HS-5 (cell line): ENCODE measurements at places on chromosomes 12 and 14.

- DNase-seq, result no peak
Measured at GRCh38 chr12:92739113-92739512, 36.3 kb downstream of the PLEKHG7 start.

DNA sequence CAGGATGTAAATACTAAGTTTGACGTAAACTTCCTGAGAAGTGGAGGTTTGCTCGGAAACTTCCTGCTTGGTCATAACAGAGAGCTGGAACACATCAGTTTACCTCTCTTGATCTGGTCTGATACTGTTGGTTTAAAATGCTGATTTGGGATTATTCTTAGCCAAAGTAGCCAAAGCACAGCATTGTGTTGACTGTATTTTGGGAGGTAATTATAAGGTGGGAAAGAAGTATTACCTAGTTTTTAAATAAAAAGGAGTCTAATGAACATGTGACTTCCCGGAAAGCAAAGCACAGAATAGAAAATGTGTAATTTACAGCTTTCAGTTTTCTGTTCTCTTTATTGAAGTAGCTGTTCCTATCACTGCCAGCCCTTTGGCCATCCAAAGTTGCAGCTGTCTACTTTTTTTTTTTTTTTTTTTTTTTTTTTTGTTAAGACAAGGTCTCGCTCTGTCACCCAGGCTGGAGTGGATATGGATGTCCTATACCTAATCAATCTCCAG lies 52.2 kb upstream of the SRP54 start:
- DNase-seq, result no peak

DNA sequence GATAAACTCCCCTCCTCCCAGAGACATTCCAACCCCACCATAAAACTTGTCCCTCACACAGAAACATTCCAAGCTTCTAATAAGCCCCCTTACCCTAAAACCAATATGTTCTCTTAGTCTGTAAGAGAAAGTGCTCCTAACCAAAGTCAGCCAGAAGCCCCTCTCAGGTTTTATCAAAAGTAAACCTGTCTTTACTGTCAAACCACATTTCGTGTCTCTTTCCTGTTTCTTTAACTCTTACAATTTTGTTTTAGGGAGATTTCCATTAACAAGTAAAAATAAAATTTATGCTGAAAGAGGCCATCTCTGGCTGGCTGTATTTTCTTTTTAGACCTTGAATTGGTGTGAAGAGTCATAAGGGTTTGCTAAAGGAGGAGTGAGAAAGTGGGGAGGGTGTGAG lies 29.8 kb upstream of the CAPRIN2 start:
- no peak for DNase-seq

GRCh38 chr12:4894019-4894418 lies 15.7 kb upstream of the KCNA1 start:
- DNase-seq, result no peak

- DNase-seq, result no peak
Measured at GRCh38 chr12:26091822-26092221, 33.0 kb downstream of the BHLHE41 start.

- DNase-seq, result no peak
Measured at GRCh38 chr12:16605642-16606116, 283 bp downstream of the LMO3 start.

DNA sequence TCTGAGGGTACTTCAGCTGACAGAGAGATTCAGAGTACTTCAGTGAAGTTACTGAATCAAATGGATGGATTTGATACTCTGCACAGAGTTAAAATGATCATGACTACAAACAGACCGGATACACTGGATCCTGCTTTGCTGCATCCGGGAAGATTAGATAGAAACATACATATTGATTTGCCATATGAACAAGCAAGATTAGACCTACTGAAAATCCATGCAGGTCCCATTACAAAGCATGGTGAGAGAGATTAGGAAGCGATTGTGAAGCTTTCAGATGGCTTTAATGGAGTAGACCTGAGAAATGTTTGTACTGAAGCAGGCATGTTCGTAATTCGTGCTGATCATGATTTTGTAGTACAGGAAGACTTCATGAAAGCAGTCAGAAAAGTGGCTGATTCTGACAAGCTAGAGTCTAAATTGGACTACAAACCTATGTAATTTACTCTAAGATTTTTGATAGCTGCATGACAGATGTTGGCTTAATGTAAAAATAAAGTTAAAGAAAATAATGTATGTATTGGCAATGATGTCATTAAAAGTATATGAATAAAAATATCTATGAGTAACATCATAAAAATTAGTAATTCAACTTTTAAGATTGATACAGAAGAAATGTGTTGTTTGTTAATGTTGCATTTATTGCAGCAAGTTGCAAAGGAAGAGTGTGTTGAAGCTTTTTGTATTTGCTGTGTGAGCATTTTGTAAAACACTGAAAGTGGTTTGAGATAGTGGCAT lies 136.1 kb upstream of the RAP1B start:
- no peak for DNase-seq

DNA sequence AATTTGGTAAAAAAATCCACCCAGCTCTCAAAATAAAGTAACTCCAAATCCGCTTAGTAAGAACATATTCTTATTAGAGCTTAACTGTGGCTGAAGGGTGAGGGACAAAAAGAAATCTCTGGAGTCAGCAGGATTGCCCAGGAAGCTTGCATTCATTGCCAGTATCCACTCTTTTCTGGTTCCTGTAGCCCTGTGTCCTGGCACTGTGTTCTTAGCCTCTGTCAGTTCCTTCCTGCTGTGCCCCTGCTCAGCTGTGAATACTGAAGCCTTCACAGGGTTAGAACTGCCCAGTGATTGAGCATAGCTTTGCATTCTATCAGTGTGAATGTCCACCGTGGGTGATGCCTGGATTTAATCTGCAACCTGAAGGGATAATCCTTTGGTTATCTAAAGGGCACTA lies 266.9 kb upstream of the PELI2 start:
- DNase-seq, result no peak

GRCh38 chr12:10048526-10048925 lies 18.0 kb downstream of the CLEC9A start:
- no peak for DNase-seq

- DNase-seq, result no peak
Measured at GRCh38 chr14:101915871-101916815, 48.2 kb upstream of the DYNC1H1 start.

DNA sequence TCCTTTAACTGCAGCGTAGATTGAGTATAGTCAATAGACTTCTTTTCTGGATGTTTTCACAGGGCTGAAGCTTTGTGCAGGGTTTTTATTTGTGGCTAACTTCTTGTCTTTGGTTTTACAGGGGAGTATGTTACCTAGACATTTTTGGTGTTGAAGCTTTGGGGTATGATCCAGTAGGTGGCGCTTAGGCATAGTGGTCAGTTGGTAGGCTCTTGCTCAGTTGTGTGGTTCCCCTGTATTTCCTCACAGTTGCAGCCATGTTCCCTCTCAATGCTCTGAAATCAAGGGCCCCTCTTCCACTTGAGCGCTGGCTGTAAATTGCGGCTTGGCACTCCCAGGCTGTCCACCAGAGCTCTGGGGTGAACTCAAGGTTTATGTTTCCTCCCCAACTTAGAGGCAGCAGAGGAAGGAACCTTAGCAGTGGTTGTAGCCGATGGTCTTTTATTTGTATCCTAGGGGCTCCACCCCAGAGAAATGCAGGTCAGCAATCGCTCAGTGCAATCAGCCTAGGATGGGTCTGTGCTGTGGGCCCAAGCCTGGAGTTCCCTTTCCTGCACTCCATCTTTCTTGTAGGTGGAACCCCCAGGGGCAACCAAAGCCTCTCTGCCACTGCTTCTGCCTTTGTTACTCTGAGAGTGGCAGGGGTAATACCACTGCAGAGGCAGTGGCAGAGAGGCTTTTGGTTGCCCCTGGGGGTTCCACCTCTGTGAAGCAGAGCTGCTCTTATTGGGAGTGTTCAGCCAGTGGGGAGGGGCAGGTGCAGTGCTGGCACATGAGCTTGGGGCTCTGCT lies 55.1 kb downstream of the CMAS start:
- DNase-seq, result no peak

DNA sequence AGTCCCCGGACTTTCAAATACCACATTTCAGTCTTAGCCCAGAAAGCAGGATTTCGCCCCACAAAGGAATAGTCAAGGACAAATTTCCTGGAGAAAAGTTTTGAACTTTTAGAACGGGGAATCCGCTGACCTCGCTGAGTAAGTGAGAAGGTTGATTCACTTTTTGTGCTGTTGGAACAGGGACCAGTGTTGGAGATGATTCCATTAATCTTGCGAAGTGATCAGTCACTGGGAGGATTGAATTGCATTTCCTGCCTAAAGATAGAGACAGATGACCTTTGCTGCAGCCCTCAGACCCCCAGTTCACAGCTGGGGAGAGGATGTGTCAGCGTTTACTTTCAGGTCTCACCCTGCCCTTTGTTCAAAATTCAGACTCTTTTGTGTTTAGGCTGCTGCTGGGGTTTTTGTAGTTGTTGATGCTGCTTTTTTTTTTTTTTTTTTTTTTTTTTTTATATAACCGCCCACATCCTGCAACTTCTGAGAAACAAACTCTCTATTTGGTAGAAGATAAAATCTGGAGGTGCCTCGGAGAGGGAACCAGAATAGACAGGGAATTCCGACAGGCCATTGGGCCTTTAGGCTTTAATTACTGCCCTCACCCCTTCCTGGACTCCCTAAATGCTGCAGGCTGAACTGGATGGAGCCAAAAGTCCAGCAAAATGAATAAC lies 9.8 kb upstream of the KDM2B start:
- DNase-seq, result peak; percentile 82

DNA sequence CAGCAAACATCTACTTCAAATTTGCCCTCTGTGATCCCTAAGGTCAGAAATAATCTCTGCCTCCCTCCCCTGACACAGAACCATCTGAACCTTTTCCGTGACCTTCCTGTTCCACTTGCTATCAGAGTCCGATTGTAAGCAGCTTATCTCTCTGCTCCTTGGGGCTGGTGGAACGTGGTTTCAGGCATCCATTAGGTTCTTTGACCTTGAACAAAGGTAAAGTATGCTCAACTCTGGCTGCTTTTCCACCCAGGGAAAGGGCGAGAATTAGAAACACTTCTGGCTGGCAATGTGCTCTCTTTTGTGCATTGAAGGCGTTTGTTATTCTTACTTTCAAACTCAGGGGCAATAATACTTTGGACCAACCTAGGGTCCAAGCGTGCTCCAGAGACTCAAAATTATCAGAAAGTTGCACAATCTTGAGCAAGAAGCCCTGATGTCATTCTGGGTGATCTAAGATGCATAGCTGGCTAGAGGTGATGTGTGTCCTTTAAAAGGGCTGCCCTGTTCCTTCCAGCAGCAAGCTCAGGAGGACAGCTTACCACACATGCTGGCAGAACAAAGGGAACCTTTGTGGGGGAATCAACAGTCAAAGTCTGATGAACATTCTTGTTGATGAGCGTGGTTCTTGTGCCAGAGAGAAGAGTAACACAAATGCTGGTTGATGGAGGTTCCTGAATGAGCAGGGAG lies 29.8 kb downstream of the ADGRD1 start:
- no peak for DNase-seq

DNA sequence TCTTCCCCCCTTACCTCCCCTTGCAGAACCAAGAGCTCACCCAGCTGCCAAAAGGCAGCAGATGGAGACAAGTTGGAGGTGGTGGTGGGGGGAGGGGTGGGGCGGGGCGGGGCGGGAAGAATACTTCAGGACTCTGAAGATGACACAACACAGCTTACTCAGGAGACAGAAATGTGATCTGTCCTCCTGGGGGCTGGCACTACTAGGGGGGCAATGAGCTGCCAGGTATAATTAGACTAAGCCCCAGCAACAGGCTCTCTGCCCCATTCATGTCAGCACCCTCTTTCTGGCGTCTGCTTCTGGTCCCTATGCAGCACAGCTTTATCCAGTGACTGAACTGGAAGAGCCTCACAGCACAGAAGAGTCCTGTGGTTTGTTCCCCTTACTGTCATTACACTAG lies 407.0 kb downstream of the MED13L start:
- DNase-seq, result no peak

DNA sequence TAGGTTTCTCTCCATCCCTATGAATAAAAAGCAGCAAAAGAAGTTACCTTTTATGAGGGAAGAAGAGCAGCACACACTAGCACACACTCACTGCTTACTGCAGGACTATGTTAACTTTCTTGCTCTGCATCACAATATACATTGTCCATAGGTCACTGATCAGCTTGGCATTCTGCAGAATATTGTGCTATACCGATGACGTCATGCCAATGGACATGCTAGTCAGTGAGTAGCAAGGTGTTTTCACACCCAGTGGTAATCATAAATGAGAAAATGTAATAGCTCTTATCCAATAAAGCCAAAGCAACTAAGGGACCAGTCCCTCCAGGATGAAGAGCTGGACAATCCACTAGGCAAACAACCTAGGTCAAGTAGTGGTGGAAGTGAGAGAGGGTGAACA lies 16.7 kb upstream of the ZDHHC17 start:
- DNase-seq, result no peak

GRCh38 chr14:58245562-58245961 lies 919 bp downstream of the PSMA3 start:
- no peak for DNase-seq

DNA sequence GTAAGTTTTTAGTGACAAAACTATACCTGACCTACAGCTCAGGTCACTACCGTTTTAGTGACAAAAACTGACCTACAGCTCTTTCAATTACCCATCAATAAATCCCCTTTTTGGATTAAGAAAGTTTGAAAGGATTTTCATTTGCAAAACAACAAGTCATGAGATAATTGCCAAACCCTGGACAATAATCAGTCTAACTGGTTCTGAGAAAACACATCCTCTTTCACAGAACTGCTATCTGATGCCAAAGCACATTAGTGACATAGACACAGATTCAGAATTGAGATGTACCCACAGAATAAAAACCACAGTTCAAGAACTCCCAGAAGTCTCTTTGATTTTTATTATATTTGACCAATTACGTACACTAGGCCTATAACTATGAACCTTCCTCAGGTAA lies 126.0 kb upstream of the COCH start:
- no peak for DNase-seq

GRCh38 chr12:96140174-96140573 lies 54.0 kb upstream of the ELK3 start:
- peak; percentile 68 for DNase-seq

DNA sequence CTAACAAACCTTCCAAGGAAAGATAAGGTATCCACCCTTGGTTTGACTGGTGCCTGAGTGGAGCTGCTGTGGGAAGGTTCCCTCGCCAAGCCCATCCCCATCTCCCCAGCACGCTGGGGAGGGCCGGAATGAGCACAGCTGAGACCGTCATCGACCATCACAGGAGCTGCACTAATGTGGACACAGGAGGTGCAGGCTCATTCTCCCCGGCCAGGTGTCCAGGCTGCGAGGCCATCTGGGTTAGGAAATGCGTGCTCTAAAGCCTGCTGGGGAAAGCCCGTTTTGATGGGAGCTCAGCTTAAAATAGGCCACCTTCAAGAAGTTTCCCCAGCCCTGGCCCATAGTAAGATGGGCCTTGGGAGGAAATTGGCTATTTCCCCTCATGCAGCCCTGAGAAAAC lies 35.2 kb upstream of the FOXN3 start:
- DNase-seq, result no peak

DNA sequence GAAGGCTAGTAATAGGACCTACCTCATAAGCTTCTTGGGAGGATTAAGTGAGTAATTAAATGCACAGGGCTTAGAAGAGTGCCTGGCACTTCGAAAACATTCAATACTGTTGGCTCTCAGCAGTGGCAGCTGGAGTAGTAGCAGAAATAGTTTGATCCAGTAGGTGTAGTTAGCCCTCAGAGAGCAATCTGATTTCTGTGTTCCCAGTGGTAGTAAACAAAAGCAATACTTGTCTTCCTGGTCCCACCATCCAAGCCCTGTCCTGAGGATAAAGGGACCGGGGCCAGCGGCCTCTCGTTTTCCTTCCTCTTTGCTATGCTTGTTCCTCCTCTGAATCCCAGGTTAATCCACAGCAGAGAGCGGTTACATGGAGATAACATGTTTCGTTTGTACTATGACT lies 131.6 kb downstream of the SAMD4A start:
- DNase-seq, result no peak
